ENCODE measurements at places on chromosomes 2 and 18.

GRCh38 chr18:7575465-7576028 lies 8.4 kb downstream of the PTPRM start:
- H3K4me1 ChIP-seq, result no peaks in the 10 kb centered on the region
- no peak overlapping the region for H3K27ac ChIP-seq
- H3K36me3 ChIP-seq, result no peaks in the 10 kb centered on the region
- H3K4me3 ChIP-seq, result no peak overlapping the region
- DNase-seq, result no peak

DNA sequence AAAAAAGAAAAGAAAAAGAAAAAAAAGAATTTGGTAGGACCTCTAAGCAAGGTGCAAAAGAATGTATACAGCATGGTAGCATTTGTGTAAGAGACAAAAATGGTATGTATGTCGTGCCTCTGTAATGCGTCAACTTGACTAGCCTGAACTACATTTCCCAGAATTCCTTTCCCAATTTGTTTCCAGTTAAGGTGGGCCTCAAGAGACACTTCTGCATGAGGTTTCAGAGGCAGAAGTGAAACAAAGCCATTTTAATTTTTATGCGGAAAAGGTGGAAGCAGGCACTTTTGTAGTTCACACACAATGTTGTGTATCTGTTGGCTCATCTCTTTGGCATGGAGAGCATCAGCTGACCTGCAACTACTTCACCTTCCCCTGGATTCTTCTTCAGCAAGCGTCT lies 56.5 kb upstream of the PAPOLG start:
- H3K27ac ChIP-seq, result no peak overlapping the region
- no peak for DNase-seq
- no peaks in the 10 kb centered on the region for H3K27me3 ChIP-seq
- H3K4me3 ChIP-seq, result no peak overlapping the region
- H3K36me3 ChIP-seq, result no peaks in the 10 kb centered on the region

- H3K27me3 ChIP-seq, result no peaks in the 10 kb centered on the region
- no peaks in the 10 kb centered on the region for H3K4me1 ChIP-seq
- no peak overlapping the region for H3K27ac ChIP-seq
- DNase-seq, result no peak
Measured at GRCh38 chr2:220949466-220949865, 622.6 kb downstream of the EPHA4 start.

GRCh38 chr2:194826241-194826640 lies 830.8 kb upstream of the SLC39A10 start:
- no peak overlapping the region for H3K4me3 ChIP-seq
- H3K36me3 ChIP-seq, result no peaks in the 10 kb centered on the region
- H3K27ac ChIP-seq, result no peak overlapping the region
- H3K4me1 ChIP-seq, result no peaks in the 10 kb centered on the region

GRCh38 chr2:9092383-9093282 lies 89.1 kb upstream of the MBOAT2 start:
- H3K4me1 ChIP-seq, result no peaks in the 10 kb centered on the region
- H3K4me3 ChIP-seq, result no peak overlapping the region
- no peak for DNase-seq
- H3K27ac ChIP-seq, result no peak overlapping the region

- no peak overlapping the region for H3K4me3 ChIP-seq
- DNase-seq, result no peak
- H3K36me3 ChIP-seq, result no peaks in the 10 kb centered on the region
- no peaks in the 10 kb centered on the region for H3K4me1 ChIP-seq
- H3K27me3 ChIP-seq, result no peaks in the 10 kb centered on the region
- no peak overlapping the region for H3K27ac ChIP-seq
Measured at GRCh38 chr18:68666381-68666780, 48.5 kb downstream of the TMX3 start.

DNA sequence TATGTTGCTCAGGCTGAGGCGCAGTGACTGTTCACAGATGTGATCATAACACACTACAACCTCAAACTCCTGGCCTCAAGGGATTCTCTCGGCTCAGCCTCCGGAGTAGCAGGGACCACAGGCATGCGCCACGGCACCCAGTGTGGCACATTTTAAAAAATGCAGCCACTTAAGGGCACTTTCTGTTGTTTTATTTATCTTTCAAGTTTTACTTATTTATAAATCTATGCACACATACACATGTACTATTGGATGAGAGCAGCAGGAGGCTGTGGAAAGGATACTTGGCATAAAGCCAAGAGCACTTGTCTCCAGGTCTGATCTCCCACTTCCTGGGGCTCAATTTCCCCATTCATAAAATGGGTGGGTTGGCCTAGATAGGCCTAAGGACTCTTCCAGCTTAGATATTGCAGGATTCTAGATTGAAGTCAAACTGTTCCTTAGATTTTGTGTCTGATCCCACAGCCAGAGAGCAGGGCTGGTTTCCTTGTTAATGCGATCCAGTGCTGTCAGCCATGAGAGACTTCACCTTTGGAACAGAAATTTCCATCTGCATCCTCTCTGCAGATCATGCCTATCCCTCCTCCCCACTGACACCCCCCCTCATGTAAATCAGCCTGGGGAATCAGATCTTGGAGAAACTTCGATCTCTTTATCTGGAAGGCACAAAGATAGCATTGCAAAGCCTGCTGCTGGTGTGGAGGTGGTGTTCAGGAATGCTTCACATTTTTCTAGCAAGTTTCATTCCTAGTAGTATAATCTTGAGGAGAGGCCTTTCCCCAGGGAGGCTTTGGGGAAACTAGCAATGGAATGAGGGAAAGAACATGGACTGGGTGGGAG lies 24.7 kb downstream of the PCBP1 start:
- H3K4me3 ChIP-seq, result no peak overlapping the region
- no peak for DNase-seq
- no peaks in the 10 kb centered on the region for H3K27me3 ChIP-seq
- peaks cover 12% of the 10 kb centered on the region for H3K4me1 ChIP-seq
- no peak overlapping the region for H3K27ac ChIP-seq

Data from pancreas (tissue), 10 donors.